ENCODE measurements at places on chromosomes 7 and 10. TPM values are rescaled to one million over a fixed set of nuclear protein-coding genes. Genes with fewer than 3 reads are reported as not detected.

- no peak for DNase-seq
These were observed 496.9 kb upstream of the MBL2 start for GRCh38 chr10:53269482-53269881.

The AGMO gene
- 1.0 TPM for total RNA-seq

The BBIP1 gene
- 15.8 TPM for total RNA-seq

GRCh38 chr10:99661377-99661763 is 2.1 kb downstream of the ENTPD7 start:
- no peak for DNase-seq

GRCh38 chr10:14573666-14574261 is 200.9 kb downstream of the FAM107B start:
- DNase-seq: no peak

- no peak for DNase-seq
These were observed 2.2 kb upstream of the UFSP1 start for GRCh38 chr7:100891568-100892247.

GRCh38 chr10:118128675-118129074 is 81.9 kb upstream of the RAB11FIP2 start:
- DNase-seq: no peak

GRCh38 chr7:92432299-92432946 is 14.9 kb upstream of the GATAD1 start:
- no peak for DNase-seq

DNA sequence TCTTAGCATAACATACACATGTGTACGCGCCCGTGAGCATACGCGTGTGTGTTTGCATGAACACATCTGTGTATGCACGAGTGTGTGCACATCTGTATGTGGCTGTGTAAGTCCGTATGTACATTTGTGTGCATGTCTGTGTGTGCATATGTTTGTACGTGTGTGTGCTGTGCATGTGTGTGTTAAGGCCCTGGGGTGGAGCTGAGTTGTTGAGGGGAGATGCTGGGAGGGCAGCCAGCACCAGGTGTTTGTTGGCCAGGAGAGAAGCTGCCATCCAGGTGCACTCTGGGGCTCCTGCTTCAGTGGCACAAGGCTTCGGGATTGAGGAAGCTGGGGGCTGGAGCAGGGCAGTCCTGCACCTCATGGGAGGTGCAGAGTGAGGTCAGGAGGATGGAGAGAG is 85.0 kb downstream of the BMS1 start:
- no peak for DNase-seq

The GIMAP7 gene
- total RNA-seq: not detected

- DNase-seq: no peak
These were observed 7.5 kb downstream of the SAR1A start for GRCh38 chr10:70162892-70163201.

DNA sequence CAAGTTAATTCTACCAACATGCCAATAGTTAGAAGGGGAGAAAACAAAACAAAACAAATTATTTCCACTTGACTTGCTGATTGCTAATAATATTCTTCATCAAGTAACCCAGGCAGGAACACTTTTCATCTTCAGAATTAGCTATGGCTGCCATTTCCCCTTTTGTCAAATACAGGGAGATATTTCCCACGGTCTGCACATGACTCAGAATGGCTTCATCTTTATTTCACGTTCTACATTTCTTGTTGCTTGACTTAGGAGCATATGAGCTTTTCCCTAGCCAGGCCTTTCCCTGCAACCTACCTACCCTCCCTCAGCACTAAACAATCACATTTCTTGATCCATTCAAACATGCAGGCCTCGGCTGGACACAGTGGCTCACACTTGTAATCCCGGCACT is 6.5 kb downstream of the CPVL start:
- DNase-seq: no peak

DNA sequence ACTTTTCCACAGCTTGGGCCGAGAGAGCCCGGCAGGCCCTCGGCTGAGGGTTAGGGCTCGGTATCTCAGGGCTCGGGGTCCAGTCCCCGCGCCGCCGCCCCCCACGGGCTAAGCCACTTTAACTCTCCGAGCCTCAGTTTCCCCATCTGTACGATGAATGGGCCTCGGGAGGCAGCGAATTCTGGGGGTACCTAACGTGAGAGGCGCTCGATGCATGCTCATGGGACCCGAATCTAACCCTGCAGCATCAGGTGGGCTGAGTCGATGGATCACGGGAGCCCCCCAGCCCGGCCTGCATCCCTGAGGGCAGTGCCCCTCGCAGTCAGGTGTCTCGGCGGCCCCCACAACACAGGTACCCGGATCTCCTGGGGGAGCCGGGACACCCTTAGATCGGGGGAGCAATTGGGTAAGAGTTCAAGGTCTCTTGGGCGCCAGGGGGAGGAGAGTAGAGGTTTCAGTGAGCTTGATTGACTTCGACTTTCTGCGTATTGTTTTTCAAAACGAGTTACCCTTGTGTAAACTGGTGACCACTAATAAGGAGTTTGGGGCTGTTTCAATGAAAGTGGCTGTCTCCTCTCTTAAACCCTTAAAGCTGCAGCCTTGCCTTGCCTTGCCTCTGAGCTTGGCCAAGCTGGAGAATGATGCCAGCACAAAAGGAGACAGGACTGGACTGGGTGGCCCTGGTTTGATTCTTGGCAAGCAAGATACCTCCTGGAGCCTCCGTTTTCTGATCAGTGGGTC is 631 bp downstream of the POR start:
- DNase-seq: no peak

GRCh38 chr7:85070967-85071628 is 115.8 kb downstream of the SEMA3D start:
- no peak for DNase-seq

The C10orf105 gene
- not detected for total RNA-seq

GRCh38 chr10:86888585-86889381 is 68.6 kb downstream of the MMRN2 start:
- DNase-seq: no peak

The DOCK1 gene
- total RNA-seq: 61.6 TPM

DNA sequence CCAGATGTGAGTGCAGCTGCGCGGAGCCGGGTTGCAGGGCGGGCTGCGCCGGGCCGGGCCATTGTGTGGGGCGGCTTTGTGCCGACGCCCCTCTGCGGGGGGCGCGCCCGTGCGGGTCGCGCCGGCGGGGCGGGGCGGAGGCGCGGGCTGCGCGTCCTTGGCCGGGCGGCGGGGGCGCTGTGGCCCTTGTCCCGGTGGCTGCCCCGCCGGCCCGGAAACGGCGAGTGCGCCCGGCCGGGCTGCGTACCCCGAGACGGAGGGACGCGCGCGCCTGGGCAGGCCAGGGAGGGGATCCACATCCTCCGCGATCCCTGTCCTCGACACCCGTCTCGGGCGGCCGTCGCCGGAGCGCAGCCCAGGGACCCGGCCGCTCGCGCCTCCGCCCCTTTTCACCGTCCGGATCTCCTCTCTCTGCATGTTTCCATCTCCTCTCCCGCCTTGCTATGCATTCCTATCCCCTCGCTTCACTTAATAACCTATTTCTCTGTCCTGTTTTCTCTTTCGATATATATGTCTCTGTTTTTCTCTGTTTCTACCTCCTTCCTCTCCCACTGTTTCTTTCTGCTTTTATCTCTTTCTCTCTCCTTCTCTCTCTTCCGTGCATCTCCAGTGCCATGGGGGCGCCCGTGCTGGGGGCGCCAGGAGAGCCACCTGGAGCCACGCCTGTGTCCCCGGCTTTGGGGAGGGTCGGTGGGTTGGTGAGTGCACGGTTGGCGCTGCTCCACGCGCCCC is 765 bp downstream of the PFKFB3 start:
- peak; percentile 82 for DNase-seq

DNA sequence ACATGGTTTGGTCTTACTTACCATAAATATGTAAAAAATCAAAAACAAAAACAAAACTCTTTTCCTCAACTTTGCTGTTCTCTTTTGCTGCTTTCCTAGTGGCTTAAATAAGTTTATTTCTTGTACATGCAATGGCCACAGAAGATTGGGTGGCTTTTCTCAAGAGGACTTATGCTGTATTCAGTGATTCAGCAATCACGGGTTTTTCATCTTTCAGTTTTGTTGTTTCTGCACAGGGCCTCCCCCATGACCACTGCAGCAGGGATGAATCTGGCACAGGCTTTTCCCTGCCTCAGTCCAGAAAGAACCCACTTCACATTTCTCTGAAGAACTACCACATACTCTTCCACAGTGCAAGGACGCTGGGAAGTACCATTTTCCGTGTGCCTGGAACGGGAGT is 355.0 kb downstream of the RNLS start:
- DNase-seq: no peak

DNA sequence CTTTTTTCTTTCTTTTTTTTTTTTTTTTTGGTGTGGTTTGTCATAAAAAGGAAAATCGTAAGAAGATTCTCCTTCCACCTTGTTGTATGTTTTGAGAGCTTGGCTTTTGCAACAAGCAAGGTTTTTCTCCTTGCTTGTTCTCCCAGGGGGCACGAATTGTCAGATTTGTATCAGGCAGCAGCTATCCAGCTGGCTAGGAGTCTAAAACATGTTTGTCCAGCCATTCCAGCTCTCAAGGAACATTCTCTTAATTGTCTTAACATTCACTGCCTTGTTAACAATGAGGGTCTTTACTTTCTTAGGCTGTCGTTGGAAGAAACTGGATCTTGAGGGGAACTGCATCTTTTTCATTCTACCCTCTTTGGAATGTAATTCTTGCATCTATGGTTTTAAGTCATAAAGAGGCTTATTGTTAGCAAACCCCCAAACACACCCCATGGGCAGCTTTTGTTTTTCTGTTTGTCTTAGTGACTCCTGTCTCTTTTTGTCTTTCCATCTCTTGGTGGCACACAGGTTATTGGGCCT is 14.6 kb downstream of the SHTN1 start:
- no peak for DNase-seq

DNA sequence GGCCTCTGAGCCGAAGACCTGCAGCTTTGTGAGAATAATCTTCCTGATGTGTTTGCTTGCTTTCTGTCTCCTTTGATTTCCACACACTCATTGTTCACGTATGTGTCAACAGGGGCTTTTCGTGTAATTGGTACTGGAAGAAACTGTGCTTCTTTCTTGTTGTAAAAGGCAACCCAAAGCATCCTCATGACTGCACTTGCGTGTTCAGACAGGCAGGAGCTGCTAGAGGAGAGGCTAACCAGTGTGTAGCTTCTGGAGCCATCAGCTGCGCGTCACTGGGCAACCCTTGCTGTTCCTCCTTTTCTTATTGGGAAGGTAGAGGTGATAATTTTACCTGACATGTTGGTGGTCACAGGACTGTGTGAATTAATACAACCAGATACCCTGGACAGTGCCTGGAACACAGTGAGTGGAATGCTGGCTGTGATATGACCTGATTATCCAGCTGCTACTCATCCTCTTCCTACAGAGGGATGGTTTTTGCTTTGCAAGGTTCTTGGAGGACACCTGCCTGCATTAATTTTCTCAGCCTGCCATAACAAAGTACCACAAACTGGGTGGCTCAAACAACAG is 213.0 kb downstream of the ABCA13 start:
- no peak for DNase-seq

DNA sequence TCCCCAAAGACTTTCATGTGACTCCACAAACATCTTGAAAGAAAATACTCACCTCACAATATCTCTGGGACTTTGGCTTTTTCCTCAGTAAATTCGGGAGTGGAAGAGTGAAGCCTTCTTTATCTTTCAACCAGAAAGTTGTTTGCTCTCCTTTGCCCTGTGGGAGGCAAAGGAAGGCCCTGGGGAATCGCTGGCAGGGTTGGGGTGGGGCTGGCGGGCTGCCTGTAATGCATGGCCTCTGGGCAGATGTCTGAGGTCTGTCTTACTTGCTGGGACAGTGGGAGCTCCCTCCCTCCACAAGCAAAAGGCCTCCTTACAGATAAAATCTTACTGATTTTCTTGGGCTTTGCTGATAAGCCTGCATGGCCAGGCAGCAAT is 24.9 kb downstream of the TECTB start:
- no peak for DNase-seq

The PDE6C gene
- total RNA-seq: not detected

The PPP1R3C gene
- 5.4 TPM for total RNA-seq

The CDC14C gene
- not detected for total RNA-seq

DNA sequence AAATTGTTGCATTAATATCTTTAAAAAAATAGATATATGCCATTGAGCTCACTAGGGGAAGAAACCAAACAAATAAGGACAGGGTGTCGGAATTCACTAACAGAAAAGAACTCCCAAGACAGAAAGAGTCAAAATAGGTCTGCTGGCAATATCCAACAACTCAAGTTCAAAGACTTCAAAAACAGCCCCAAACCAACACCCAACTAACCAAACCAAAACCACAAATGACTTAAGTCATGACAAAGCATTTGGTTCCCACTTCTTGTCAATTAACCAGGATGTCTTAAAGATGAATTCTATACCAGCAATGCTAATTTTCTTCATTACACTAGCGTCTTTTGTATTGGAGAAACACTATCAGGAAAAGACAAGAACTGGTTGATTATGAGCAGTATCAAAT is 249.0 kb upstream of the PLXNA4 start:
- no peak for DNase-seq

The EGFR gene
- 44.6 TPM for total RNA-seq

The ARMC3 gene
- total RNA-seq: 2.0 TPM

The COL28A1 gene
- total RNA-seq: 3.3 TPM

- no peak for DNase-seq
These were observed 48.3 kb downstream of the ZMIZ1 start for GRCh38 chr10:79116801-79117723.

GRCh38 chr10:79132681-79133381 is 64.1 kb downstream of the ZMIZ1 start:
- no peak for DNase-seq

DNA sequence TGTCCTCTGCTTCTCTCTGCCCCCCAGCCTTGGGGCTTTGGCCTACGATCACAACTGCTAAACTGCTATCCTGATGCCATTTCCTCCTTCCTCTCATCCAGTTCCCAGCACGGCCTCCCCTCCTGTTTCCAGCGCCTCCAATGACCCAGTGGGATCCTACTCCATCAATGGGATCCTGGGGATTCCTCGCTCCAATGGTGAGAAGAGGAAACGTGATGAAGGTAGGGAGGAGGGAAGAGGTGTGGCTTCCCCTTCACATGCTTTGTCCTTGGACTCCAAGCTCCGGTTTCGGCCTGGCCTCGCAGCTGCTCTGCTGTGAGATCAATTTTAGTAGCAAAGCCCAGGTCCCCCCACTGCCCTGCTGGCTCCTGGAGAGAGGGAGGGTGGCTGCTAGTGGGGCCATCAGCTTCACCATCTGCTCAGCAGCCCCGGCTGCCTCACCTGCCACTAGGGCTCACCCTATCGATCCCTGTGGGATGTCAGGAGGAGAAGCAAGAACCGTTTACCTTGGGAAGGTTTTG is 35.8 kb downstream of the PAX2 start:
- no peak for DNase-seq

DNA sequence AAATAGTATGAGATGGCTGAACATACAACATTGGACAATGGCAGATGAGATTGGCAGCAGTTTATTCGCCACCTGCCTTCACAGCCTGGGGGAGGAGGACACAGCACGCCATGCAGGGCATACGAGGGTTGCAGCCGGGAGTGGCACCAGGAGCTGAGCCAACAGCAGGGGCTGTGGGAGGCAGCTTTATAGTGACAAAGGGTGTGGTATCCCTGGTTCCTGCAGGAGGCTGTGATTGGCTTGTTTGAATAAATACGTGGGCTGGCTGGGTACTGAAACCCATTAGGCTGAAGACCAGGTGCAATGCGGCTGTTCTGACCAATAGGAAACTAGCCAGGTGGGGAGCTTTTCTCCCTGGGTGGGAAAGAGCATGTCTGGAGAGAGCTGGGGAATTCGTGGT is 68.9 kb upstream of the LEP start:
- DNase-seq: no peak

GRCh38 chr10:87837445-87837844 is 19.4 kb upstream of the ATAD1 start:
- DNase-seq: no peak

GRCh38 chr10:132492323-132493025 is 45.1 kb upstream of the INPP5A start:
- no peak for DNase-seq

The STYXL1 gene
- 45.9 TPM for total RNA-seq

All from type B pancreatic cell (in vitro differentiated cells).